GM13976 (cell line): ENCODE measurements at places on chromosomes 12 and 14.

- no peak for DNase-seq
Measured at GRCh38 chr14:25056688-25057078, 6.7 kb upstream of the STXBP6 start.

- no peak for DNase-seq
Measured at GRCh38 chr14:75022655-75023054, 19.9 kb downstream of the EIF2B2 start.

- DNase-seq = no peak
Measured at GRCh38 chr12:82593143-82593542, 93.6 kb upstream of the TMTC2 start.

DNA sequence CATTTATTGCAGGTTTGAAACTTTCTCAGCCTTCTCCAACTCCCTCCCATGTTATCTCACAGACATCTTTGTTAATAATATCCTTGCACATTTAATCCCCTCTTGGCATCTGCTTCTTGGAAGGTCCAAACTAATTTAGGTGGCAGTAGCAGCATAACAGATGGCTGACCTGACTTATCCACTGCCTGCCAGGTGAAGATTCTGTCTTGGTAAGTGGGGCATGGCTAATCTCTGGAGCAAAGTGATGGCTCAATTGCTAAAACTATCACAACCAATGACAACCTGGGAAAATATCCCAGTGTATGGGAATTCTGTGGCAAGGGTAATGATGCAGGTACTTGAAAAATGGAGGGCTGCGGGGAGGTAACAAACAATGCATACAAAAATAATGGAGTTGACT lies 58.2 kb upstream of the ALG10B start:
- DNase-seq = no peak

- DNase-seq = no peak
Measured at GRCh38 chr12:93962336-93962735, 186.0 kb upstream of the PLXNC1 start.

DNA sequence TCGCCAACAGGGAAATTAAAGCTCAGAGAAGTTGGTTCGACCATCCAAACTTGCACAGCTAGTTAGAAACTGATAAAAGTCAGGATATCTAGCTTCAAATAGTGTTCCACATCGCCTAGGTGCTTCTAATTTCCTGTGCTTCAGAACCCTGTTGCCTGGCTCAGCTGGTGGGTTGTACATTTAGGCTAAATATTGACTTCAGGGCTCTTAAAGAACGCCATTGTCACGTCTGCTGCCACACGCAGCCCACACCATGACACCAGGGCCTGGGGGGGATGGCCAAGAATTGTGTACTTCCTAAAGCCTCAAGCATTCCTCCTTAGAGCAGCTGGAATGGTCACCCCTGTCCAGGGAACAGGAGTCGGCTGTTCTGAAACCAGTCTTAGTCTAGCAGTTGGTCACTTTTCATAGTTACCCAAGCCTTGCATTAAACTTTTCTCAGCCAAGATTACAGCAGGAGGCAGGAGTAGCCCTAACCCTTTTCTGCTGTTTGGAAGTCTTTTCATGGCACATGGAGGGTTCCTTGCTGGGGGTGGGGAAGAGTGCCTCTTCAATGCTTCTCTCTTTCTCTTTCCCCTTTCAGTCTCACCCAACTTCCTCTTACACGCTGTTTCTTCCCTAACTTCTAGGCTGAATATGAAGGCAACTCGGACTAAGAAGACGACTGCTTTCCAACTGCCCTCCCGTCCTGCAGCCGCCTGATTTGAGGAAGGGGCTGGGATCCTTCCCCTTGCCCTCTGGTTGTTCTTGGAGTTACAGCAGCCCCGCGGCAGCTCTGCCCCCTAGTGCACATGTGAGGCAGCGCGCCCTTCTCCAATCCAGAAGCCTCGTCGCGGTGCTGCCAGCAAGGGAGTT lies 17.1 kb downstream of the FOS start:
- DNase-seq = peak; percentile 79

- DNase-seq = peak; percentile 97
Measured at GRCh38 chr12:108731866-108732461, 646 bp upstream of the CORO1C start.

GRCh38 chr14:31090883-31091764 lies 64.9 kb upstream of the STRN3 start:
- no peak for DNase-seq

GRCh38 chr12:48037267-48037915 lies 33.1 kb upstream of the COL2A1 start:
- DNase-seq = no peak

- no peak for DNase-seq
Measured at GRCh38 chr12:48695859-48696258, 13.8 kb upstream of the KANSL2 start.

DNA sequence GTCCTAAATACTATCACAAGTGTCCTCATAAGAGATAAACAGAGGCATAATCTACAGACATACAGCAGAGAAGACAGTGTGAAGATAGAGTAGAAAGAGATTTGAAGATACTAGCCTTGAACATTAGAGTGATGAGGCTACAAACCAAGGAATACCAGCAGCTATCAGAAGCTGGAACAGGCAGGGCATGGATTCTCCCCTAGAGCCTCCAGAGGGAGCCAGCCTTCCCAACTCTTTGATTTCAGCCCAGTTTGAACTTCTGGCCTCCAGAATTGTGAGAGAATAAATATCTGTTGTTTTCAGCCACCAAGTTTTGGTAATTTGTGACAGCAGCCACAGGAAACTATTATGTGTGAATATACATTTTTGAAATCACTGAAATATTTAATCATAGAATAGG lies 47.2 kb downstream of the CCDC91 start:
- DNase-seq = no peak

DNA sequence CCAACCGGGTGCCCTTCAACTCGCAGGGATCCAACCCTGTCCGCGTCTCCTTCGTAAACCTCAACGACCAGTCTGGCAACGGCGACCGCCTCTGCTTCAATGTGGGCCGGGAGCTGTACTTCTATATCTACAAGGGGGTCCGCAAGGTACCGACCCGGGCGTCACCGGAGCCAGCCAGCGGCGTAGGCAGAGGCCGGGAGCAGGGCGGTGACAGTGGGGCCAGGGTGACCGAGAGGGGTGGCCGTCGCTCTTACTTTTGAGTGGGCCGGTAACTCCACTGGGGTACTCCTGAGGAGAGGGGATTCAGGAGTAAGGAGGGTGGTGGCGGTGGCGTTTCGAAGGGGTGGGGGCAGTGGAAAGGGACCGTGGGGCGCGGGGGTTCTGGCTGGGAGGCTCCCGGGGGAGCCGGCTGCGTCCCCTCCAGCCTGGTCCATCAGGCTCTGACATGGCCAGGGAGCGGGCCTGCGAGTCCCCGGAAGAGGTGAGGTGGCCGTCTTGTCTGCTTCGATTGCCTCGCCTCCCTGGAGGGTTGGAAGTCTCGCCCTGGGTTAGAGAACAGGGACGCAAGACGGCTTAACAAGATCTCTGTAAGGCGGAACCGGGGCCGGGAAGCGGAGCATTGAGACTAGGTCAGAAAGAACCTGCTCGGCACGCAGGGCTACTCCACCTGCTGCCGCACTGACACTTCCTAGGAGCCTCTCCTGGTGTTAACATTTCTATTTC lies 491 bp downstream of the WDR20 start:
- DNase-seq = peak; percentile 40

GRCh38 chr12:132940071-132940719 lies 15.9 kb downstream of the ZNF605 start:
- no peak for DNase-seq

GRCh38 chr12:24901576-24902461 lies 47.1 kb downstream of the BCAT1 start:
- DNase-seq = peak; percentile 67

DNA sequence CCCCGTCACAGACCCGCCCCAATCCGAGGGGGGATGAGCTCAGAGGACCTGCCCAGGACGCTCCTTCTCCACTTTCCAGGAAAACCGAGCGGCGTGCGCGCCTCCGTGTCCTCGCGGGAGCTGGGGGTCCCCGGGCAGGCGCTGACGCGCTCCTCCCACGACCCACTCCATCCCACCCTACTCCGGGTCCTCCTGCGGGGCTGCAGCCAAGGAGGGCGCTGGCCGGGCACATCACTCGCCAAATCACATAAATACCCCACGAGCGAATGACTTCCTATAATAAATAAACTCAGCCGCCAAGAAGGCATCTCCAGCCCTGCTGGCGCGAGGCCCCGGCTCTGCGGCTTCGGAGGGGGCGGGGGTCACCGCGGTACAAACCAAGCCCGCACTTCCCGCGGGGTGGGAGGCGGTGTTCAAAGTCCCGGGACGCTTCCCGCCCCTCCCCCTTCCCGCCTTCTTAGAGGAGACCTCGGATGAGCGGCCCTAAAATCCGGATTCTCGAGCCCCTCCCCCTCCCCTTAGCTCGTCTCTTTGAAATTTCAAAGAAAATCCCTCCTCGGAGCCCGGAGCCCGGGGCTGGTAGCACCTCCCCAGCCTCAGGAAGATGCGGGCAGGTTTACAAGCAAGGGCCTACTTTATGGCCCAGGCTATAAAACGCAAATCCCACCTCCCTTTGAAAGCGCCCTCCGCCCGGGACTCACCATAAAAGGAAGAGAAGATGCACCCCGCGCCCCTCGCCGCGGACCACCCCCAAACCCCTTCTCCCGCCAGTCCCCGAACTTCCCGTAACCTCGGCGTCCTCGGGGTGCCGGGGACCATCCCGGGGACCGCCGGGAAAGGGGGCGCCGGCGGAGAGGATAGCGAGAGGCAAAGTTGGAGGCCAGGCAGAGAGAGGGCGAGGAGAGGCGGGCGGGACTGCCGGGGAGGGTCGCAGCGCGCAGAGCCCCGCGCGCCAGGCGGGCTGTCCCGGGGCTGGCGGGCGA lies 712 bp upstream of the FZD10 start:
- no peak for DNase-seq

DNA sequence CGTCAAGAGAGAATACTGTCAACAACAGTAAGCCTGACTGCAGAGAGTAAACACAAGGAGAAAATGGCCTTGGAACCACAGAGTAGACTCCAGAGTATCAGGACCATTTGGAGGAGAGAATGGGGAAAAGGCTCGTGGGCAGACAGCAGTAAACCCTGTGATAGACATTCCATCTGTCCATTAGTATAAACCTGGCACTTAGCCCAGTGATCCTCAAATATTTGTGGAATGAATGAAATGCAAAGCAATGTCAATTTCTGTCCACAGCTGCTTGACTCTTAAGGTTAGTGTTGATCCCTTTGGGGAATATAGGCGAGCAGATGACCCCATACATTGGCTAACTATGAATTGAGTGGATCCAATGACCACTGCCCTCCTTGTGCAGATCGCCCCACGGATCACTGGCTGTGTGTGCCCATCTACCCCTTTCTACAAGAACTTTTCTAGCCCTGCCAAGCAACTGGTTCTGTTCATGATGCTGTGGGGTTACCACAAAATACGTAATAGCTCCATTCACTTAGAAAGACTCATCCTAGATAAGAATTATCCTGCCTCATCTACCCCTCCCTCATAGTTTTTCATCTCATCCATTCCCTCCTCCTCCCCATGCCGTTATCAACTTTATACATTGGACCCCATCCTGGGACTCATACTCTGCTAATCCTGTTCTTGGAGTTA lies 846.8 kb downstream of the NRXN3 start:
- DNase-seq = no peak

DNA sequence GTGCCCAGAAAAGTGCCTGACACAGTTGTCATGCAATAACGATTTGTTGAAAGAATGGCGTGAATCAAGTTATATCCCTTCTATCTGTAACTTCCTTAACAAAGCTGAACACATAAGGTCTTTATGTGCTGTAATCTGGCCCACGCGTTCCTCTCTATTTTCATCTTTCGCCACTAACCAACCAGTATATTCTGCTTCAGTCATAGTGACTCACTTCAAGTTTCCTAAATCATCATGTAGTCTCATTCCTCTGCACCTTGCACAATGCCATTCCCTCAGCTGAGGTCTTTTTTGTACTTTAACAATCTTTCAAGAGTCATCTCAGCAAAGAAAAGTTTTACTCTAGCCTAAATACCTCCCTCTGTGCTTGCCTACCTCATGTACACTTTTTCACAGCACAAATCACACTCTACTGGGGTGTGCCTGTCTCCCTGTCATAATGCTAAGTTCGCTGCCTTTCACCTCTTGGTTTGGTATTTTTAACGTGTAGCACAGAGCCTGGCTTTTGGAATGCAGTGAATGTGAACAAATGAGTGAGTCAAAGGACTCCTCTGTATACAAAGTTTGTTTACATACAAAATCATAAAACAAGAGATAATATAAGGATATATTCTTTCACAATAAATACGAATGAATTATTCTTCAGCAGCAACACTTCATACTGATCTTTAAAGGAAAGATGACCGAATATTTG lies 2.9 kb upstream of the CMAS start:
- DNase-seq = no peak

- no peak for DNase-seq
Measured at GRCh38 chr12:93197067-93197593, 180.6 kb upstream of the NUDT4 start.

DNA sequence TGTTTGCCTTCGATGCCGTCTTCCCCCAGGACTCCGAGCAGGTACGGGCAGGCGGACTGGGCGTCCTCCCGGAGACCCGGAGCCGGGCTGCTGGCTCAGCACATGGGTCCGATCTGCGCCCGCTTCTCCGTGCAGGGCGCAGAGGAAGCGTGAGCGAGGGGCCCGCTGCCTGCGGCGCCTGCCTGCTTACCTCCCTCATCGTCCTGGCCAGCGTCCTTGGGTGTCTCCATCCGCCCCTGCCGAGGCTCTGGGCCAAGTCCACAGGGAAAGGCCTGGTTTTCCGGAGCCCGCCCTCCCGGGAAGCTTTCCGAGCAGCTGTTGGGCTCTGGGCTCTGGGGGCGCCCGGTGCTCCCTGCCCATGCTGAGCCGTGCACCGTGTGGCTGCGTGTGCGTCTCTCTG lies 33.5 kb downstream of the KIF26A start:
- DNase-seq = no peak

DNA sequence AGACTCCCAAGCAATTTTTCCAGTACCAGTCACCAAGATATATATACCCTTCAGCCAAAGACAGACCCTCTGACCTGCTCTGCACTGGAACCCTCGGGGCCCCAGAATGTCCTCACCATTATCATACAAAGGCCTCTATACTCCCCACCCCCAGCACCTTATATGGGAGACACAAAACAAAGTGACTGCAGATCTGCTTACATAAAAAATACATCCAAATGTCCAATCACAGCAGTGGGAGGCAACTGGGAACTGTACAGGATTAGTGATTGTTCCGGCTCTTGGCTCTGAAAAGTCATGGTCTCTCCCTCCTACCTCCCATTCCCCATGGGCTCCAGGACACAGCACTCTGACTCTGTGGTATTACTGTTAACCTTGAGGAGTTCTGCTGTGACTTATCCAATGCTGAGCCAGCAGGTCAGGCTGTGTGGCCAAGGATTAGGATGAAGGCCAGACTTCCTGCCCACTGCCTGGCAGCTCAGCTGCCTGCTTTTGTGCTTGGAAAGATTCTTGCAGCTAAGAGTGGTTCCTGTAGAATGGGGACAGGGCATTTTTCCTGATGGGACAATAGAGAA lies 13.7 kb downstream of the OXA1L start:
- DNase-seq = no peak

DNA sequence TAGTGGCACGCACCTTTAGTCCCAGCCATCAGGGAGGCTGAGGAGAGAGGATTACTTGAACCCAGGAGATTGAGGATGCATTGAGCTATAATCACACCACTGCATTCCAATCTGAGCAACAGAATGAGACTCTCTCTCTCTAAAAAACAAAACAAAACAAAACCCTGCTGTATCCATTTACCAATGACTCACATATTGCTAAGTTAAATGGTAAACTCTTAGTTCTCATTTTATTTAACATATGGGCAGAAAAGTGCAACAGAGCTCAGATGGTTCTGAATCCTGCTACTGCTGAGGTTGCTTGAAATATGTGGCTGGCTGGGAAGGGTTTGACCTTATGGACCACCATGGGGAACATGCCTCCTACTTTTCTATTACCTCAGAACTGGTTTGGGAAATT lies 33.7 kb upstream of the CCNT1 start:
- DNase-seq = no peak
